GM18507 (cell line): ENCODE measurements at places on chromosomes 5 and 9.

DNA sequence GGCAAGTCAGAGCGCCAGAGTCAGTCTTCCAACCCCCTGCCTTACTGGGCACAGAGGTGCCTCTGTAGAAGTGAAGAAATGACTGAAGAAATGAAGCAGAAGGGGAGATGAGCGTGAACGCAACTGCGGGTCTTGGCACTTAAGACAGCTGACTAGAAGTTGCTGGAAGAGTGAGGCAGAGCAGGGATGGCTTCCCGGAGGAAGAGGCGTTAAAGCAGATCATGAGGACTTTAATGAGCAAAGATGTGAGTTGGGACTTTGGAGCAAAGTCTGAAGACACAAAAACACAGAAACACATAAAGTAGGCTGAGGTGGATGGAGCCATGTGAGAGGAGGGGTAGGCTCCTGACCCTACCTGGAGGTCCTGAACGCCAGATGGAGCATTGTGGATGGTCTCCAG lies 7.2 kb downstream of the AQP3 start:
- DNase-seq, result no peak

- DNase-seq, result no peak
Observed at GRCh38 chr9:128411364-128412119, 9.1 kb upstream of the CERCAM start.

DNA sequence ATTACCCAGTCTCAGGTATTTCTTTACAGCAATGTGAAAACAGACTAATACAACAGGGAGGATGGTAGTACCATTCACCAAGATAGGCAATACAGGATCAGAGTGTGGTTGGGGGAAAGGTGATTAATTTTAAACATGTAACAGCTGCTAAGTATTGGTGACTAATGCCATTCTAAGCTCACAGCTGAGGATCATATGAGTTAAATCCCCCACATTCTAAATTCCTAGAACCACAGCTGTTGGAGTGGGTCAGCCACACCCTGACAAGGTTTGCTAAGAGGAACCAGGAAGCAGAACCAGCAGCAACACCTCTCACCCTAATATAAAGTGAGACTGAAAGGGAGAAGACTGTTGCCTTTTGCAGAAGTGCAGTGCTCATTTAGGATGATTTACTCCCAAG lies 24.8 kb downstream of the HSPB3 start:
- DNase-seq, result no peak

GRCh38 chr9:75063556-75064305 lies 24.2 kb downstream of the NMRK1 start:
- no peak for DNase-seq

DNA sequence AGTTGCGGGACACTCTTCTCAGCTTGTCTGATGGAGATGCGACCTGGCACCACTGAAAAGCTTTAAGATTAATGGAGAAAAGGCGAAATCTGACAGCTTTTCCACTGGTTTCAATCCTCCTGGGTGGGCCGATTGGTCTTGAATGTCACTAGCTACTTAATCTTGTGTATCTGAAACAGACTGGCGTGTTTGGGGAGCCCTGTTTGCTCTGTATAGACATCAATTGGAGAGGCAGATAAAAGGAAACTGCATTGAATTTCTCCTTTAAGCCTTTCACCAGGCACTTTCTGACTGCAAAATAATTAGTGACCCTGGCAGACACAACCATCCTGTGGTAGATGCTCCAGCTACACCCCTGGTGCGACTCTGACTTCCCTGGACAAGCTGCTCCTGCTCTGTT lies 224.2 kb downstream of the NDUFS4 start:
- DNase-seq, result no peak

DNA sequence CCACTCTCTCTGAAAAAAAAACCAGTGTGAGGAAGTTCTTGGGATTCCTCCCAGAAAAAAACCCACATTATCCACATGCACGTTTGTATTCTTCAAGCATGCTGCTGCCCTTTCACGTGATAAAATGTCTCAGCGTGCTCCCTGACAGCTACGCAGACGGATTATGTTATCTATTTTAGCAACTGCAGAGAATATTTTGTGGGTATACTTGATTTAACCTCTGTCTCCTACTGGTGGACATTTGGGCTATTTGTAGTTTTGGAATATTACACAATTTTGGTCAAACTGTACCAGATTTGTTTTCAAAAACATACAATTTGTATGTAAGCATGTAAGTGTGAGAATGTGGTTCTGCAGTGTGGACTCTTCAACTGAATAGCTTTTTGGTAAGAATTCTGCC lies 10.7 kb downstream of the PRRC2B start:
- DNase-seq, result no peak

DNA sequence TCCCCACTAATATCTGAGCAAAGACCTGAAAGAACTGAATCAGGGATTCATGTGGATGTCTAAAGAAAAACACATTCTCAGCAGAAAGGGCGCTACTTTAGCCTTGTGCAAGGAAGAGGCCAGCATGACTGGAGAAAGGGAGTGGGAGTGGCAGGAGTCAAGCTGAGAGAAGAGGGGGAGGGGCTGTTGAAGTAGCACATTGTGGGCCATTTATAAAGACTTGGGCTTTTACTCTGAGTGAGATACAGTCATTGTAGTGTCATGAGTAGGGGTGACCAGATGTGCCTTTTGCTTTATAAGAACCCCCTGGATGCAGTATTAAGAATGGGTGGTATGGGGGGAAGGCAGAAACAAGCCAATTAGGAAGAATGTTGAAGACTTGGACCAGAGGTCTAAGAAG lies 452.8 kb downstream of the ENC1 start:
- no peak for DNase-seq

DNA sequence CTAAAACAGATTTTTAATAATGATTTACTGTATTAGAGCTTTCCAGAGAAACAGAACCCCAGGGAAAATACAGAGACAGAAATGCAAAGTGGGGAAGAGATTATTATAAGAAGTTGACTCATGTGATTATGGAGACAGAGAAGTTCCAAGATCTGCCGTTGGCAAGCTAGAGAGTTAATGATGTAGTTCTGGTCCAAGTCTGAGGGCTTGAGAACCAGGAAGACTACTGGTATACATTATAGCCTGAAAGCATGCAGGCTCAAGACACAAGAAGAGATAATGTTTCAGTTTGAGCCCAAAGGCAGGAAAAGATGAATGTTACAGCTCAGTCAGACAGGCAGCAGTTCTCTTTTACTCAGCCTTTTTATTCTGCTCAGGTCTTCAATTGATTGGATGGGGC lies 98.8 kb upstream of the NFIL3 start:
- DNase-seq, result no peak

- no peak for DNase-seq
Observed at GRCh38 chr5:143494162-143494561, 90.7 kb upstream of the NR3C1 start.

- no peak for DNase-seq
Observed at GRCh38 chr9:106287091-106287631, 575.8 kb upstream of the ZNF462 start.

GRCh38 chr5:137833463-137833862 lies 34.2 kb upstream of the MYOT start:
- DNase-seq, result no peak

- DNase-seq, result no peak
Observed at GRCh38 chr9:114132550-114132918, 22.8 kb upstream of the COL27A1 start.

- DNase-seq, result no peak
Observed at GRCh38 chr9:92279302-92279701, 14.2 kb downstream of the IARS1 start.

GRCh38 chr5:136722086-136722485 lies 356.7 kb upstream of the TRPC7 start:
- no peak for DNase-seq
